Right lobe of liver (tissue), 6 donors: ENCODE measurements at places on chromosomes 7 and 10. TPM values are rescaled to one million over a fixed set of nuclear protein-coding genes. Genes with fewer than 3 reads are reported as not detected.

Gene PSTK
- 6.9 TPM for total RNA-seq

Gene PTN
- 0.49 TPM for total RNA-seq

GRCh38 chr7:67453580-67454380 lies 457.1 kb downstream of the TYW1 start:
- no peak for DNase-seq

DNA sequence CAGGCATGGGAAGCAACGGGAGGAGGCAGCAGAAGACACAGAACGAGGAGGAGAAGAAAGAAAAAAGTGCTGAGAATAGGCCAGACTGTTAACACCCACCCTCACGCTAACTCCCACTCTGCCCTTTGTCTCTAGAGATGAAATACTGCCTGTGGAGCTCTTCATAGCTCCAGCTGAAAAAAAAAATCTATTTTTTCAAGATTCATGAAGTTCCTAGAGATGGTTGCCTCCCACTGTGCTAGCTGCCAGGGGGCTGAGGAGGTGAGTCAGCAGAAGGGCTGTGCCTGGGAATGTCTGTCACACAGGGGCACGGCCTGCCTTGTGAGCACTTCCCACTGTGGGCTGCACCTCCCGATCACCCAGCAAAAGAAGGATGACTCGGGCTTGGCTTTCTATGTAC lies 144.5 kb downstream of the RNF216 start:
- no peak for DNase-seq

DNA sequence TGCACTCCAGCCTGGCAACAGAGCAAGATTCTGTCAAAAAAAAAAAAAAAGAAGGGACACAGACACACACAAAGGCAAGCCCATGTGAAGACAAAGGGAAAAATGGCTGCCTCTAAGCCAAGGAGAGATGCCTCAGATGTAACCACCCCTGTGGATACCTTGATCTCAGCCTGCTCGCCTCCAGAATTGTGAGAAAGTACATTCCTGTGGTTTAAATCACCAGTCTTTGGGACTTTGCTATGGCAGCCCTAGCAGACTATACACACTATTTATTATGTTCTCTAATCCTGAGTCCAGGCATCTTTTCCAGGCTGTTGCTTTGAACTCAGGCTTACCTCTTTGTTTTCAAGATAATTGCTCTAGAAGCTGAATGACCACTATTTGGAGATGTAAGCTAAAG lies 494.3 kb downstream of the GALNT17 start:
- DNase-seq, result no peak

GRCh38 chr10:89470628-89471027 lies 56.3 kb downstream of the IFIT5 start:
- DNase-seq, result no peak

- DNase-seq, result no peak
Measured at GRCh38 chr10:122713091-122713885, 13.6 kb upstream of the C10orf120 start.

- no peak for DNase-seq
Measured at GRCh38 chr7:82445271-82445670, 1.7 kb upstream of the CACNA2D1 start.

GRCh38 chr7:29894256-29894655 lies 87.9 kb downstream of the WIPF3 start:
- no peak for DNase-seq
